CD4-positive, alpha-beta T cell treated with Interleukin-4 for 4 hours (primary cell): ENCODE measurements at places on chromosomes 5 and 9.

DNA sequence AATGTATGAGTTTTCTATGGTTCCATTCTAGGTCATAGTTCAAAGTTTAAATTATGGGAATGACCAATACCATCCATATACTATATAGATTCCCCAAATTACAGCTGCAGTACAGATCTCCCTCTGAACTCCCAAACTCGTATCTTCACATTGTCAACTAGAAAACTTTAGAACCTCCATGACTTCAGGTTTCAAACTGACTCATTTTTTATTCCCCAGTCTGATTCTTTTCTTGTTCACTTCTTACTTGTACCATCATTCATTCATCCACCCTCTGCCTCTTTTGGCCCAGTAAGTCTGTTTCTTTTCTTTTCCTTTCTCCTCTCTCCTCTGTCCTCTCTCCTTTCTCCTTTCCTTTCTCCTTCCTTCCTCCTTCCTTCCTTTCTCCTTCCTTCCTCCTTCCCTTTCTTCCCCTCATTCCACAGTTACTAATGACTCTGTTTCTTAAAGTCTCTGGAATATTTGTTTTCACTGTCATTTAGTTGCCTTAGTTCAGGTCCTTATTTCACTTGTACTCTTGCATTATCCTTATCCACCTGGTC lies 30.5 kb downstream of the RAD23B start:
- DNase-seq: no peak

DNA sequence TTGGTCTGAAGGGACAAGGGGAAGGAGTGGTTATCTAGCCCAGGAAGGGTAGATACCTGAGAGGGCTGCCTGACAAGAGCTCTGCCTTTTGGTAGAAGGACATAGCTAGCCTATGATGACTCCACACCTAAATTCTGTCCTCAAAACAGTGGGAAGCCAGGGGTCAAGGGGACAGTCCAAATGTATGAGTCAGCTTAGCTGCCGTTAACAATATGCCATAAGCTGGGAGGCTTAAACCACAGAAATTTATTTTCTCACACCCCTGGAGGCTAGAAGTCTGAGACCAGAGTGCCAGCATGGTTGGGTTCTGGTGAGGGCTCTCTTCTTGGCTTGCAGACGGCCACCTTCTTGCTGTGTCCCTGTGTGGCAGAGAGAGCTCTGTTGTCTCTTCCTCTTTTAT lies 306.4 kb downstream of the NTRK2 start:
- no peak for DNase-seq

DNA sequence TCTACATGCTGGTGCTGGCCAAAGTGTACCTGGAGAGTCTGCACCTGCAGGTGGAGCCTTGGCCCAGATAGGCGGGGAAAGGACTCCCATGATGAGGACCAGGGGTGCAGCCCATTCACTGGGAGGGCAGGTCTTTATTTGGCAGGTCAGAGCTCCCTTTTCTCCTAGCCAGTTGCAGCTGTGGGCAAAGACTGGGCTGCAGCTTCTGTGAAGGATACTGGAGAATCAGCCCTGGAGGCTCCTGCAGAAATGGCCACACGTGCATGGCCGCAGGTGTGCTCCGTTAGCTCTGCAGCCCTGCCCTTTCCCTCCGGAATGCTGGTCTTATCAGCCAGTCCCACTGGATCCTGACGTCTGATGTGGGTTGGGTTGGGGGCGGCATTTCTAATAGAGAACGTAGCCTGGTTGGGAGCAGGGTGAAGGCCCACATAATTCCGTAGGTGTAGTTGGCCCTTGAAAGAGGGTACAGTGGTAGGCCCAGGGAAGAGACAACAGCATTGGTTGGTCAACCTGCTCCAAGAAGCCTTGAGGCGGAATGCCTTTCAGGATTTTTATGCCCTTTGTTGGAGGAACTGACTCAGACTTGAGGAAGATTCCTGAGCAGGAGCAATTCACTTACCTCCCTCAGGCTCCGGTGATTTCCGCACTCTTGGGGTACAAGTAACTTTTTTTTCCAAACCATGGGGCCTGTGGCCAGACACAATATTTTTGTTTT lies 22.0 kb upstream of the TIFAB start:
- DNase-seq: no peak

DNA sequence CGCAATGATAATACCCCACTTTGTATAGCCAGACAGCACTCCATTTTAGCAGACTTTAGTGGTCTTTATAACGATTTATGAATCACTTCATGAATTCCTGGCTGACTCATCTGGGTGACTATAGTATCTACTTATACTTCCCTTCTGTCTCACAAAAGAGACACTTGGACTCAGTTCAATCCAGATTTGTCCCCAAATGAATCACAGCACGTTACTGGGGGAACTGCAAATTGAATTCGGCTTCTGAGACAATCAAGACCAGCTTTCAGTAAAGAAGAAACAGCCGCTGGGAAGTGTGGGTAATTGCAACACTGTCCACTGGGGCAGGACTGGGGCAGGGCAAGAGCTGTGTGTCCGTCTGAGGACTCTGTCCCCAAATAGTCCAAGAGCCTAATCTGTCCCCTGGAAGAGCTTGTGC lies 337.3 kb upstream of the RFX3 start:
- no peak for DNase-seq

DNA sequence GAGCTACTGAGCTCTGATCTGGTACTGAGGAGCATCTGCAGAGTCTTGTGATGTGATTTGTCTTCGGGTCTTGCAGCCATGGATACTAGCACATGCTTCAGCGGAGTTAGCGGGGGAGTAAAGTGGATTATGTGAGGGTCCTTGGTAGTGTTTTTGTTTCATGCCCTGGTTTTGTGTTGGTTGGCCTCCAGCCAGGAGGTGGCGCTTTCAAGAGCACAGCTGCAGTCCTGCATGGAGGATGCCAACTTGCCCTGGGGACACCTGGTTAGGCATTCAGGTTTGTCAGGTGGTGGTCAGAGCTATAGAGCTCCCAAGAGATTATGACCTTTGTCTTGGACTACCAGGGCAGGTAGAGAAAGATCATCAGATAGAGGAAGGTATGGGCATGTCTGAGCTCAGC lies 185.8 kb upstream of the CDH6 start:
- DNase-seq: no peak

DNA sequence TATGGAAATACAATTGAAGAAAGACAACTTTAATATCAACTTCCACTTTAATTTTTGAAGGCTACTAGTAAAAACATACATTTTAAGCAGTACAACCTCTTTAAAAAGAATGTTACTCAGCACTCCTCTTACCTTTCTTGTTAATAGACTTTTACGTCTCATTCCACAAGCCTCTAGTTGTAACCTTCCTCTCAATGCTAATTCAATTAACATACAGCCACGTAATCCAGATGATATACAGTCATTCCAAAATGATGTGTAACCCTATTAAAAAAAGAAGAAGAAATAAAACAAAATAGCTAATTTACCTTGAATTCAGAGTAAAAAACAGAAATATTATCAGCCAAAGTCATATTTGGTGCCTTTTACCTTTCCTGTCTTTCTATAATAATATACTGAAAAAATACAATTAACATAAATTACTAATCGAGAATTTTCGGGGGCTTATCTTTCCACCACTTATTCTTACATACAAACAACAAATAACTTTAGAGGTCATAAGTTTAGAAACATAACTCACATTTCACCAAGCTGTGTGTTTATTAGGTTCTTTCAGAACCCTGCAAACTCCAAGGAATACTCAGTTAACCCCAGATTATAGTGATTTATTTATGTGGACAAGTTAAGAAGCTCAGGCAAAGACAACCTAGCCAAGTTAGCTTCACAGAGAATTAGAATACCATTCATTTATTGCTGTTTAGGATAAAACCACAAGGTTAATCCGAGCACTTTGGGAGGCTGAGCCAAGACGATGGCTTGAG lies 30.3 kb downstream of the GOLPH3 start:
- DNase-seq: no peak

DNA sequence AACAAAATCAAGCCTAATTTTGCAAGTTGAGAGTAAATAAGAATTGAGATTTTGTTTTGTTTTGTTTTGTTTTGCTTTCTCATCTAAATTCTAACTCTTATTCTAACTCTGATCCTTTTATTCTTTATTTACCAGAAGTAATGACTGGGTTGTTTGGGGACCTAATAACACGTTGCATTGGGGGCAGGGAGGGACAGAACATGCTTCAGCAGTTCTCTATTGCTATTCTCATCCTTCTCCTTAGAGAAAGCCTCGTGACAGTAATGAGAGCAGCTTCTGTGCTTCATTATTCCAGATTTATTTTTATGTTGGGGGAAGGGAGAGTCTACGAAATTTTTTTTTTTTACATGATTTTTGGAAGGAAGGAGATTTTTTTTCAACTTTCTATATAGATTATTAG lies 21.1 kb downstream of the CPEB4 start:
- DNase-seq: no peak

GRCh38 chr9:109781086-109781485 lies 1.1 kb downstream of the PALM2AKAP2 start:
- no peak for DNase-seq

DNA sequence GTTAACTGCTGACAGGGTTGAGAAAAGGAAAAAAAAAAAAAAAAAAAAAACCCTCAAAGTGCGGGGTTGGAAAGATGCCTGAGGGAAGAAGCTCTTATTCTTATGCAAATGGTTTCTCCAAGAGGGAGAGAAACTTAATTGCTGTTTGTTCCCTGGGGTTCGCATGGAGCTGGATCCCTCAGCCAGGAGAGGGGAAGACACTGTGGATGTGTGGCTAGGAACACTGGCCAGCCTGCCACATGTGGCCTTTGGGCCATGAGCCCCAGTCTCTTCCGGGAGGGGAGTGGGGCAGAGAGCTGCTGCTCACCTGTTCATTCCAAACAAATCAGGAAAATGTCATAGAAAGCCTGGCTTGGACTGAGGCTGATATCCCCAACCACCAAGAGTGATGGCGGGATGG lies 9.4 kb upstream of the SCGB3A2 start:
- DNase-seq: no peak

- no peak for DNase-seq
These were observed 76.3 kb upstream of the TNC start for GRCh38 chr9:115194216-115194615.
